ENCODE measurements at places on chromosomes 3 and 15. TPM values are rescaled to one million over a fixed set of nuclear protein-coding genes. Genes with fewer than 3 reads are reported as not detected.

The GOLGA8G gene
- total RNA-seq, result not detected

The CRTC3 gene
- total RNA-seq, result 18.8 TPM

The STARD5 gene
- 1.1 TPM for total RNA-seq

The TMEM158 gene
- 1.1 TPM for total RNA-seq

The SLC22A13 gene
- 0.34 TPM for total RNA-seq

The C3orf49 gene
- not detected for total RNA-seq

The SLC24A5 gene
- not detected for total RNA-seq

The GOLGA8S gene
- total RNA-seq, result not detected

The MAP6D1 gene
- 3.3 TPM for total RNA-seq

The LIPH gene
- total RNA-seq, result 2.5 TPM

The PLSCR2 gene
- 0.62 TPM for total RNA-seq

The STAB1 gene
- total RNA-seq, result 1.1 TPM

The MYO5C gene
- total RNA-seq, result 26.4 TPM

The SMCO1 gene
- total RNA-seq, result not detected

The NPAP1 gene
- total RNA-seq, result not detected

The ASB14 gene
- not detected for total RNA-seq

The SH3GL3 gene
- total RNA-seq, result 1.0 TPM

The IL5RA gene
- not detected for total RNA-seq

The SOX2 gene
- not detected for total RNA-seq

The RHOA gene
- total RNA-seq, result 400 TPM

The MYEF2 gene
- total RNA-seq, result 34.6 TPM

The MST1R gene
- 6.5 TPM for total RNA-seq

The CSPG4 gene
- total RNA-seq, result 1.7 TPM

The PPM1L gene
- total RNA-seq, result 11.1 TPM

The SPATA12 gene
- 0.48 TPM for total RNA-seq

The MKRN2OS gene
- 1.3 TPM for total RNA-seq

The DYNC1LI1 gene
- 36.3 TPM for total RNA-seq

The AGTR1 gene
- not detected for total RNA-seq

The CKMT1A gene
- 6.5 TPM for total RNA-seq

The IGSF10 gene
- not detected for total RNA-seq

The ANKUB1 gene
- not detected for total RNA-seq

The LINGO1 gene
- total RNA-seq, result 1.2 TPM

The IQCF5 gene
- total RNA-seq, result not detected

The ADCY5 gene
- 0.67 TPM for total RNA-seq

The HCLS1 gene
- 0.92 TPM for total RNA-seq

The CAPN7 gene
- 15.8 TPM for total RNA-seq

The KNG1 gene
- total RNA-seq, result not detected
